GM12891 (cell line): ENCODE measurements at places on chromosomes 1 and 21.

DNA sequence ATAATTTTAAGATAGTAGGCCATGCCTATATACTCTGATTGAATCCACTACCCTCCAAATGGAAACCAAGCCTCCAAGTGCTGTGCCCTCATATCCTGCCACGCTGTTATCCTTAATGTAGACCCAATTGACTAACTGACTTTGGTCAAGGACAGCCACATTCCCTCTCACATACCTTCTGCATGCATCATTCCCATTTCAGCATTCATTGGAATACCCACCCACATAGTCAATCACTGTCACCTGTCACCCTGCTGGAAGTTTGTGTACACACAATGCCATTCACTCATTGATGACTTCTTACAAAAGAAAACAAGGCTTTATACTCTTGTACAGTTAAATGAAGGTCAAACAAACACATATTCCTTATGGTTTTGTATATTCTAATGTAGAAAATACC, 221.1 kb upstream of the PBX1 start:
- DNase-seq: no peak

- no peak for DNase-seq
Measured at GRCh38 chr1:109243860-109244552, 5.3 kb upstream of the CELSR2 start.

DNA sequence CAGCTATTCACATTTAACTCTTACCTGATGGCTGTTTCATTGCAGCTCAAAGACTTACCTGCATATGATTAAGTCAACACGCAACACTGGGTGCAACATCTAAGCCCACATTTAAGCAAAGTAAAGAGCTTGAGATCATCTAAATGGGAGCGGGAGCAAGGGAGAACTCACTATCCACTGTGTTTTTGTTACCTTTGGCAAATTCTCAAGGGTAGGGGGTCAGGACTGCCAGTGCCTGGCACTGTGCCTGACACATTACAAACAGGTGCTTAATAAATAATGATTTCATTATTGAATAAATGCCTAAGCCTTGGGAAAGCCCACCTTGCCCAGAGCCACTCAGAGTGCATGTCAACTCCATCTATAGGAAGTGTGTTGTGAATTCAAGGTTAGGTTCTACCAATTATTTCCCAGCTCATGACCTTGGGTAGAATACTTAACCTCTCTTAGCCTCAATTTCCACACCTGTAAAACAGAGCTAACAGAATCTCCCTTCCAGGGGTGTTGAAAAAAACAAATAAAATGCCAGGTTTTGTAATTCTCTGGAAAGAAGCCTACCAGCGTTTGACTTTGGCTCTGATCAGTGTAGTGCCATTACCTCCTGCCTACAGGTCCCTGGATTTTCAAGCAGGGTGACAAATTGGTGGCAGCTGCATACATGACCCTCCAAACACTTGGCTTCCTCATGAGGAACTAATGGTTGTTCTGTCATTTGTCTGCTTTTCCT, 109.7 kb downstream of the TGFBR3 start:
- DNase-seq: no peak

DNA sequence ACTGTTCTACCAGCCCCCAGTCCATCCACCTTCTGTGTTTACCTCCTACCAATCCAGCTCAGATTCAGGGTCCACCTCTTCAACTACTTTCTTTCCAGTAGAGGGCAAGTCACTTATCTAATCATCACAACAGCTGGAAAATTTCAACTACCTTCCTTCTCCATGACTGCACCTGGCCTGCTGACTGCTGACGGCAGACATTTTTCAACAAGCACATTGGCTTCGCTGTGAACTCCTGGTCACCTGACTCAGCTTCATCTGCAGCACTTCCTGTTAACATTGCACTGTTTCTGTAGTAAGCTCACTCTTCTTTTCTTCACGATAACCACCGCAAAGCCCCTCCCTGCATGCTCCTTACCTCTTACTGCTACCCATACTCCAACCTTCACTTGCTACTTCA, 405.7 kb downstream of the NTNG1 start:
- DNase-seq: no peak

- no peak for DNase-seq
Measured at GRCh38 chr1:202501281-202501680, 152.8 kb downstream of the PPP1R12B start.

DNA sequence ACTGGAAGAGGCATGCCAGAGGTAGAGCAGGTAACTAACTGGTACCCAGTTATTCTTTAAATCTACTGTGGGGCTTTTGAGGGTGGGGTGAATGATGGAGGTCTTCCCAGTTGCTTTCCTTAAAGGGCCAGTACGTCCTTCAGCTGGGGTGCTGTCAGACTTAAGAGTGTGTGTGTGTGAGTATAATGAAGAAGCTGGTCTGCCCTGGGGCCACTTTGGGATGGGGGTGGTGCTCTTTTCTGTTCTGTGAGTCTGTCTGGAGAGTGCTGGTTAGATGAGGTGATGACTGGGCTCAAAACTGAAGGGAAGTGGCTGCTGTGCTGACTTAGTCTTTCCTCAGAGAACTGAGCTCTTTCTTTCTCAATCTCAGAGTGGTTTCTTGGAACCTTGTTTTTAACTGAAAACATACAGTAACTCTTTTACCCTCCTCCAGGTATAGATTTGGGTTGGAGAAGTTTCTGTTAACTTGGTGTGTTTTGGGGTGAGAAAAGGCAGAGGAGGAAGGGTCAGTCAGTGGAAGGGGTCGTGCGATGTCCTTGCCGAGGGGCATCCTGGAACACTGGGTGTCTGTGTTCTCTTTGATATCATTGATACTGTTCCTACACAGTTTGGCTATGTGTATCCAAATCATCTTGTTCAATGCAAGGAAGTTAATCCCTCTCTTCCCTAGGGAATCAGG, 746 bp downstream of the MACF1 start:
- no peak for DNase-seq

DNA sequence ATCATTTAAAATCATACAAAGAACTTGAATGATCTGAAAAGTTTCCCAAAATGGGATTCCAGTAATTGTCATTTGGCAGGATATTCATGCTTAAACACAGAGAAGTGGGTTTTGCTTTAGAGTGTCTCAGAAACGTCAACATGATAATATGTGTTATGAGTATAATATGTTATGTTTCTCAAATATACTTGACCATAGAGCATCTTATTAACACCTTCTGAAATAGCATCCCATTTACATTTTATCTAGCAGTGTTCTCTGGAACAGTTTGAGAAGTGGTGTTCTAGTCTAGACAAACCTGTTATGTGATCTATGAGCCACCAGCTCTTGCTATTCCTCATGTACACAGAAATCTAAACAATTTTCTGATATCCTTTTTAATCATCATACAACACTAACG, 588.8 kb upstream of the PBX1 start:
- no peak for DNase-seq

DNA sequence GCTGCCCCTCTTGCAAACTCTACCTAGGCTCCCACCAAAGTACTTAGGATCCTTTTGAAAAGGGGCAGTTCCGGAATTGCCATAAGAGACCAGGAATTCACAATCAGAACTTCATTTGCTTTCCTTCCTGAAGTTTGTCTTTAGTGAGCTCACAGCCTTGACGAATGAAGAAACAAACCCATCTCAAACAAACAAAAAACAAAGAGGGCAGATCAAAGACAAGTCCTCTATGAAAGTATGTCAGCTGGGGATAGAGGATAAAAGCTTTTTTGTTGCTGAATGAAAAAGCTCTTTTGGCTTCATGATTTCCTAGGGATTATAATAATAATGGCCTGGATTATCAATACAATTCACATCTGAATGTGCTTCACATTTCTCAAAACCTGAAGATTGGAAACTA, 357.9 kb upstream of the DUSP10 start:
- no peak for DNase-seq

DNA sequence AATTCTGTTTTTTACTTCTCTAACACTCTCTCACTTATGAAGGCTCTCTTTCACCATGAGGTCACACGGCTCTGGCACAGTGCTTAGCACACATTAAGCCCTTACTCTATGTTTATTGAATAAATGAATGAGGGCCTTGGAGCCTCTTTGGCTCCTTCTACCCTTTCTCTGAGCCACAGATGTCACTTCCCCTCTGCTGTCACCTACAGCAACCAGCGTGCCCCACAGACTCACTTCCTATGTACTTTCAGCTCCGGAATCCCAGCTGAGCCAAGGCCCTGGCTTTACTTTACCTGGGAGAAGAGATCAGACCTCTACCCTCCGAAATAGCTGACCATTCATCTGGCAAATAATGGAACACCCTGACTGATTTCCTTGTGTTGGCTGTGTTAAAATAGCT, 53.7 kb upstream of the HMCN1 start:
- no peak for DNase-seq

DNA sequence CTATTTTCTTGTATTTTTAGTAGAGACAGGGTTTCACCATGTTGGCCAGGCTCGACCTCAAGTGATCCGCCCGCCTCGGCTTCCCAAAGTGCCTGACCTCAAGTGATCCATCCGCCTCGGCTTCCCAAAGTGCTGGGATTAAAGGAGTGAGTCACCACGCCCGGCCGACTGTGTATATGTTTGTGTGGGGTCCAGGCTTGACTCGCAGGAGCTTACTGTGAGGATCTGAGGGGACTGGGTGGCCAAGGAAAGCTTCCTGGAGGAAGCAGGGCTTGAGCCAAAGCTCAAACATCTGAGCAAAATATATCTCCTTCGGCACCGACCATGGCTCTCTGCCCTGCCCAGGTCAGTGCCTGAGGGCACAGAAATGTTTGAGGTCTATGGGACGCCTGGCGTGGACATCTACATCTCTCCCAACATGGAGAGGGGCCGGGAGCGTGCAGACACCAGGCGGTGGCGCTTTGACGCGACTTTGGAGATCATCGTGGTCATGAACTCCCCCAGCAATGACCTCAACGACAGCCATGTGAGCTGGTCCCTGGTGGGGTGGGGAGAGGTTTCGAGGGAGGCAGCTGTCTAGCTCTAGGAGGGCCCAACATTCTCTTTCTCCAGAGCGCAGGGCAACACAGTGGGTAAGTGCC, 10.5 kb downstream of the PADI3 start:
- no peak for DNase-seq

GRCh38 chr1:162134646-162135045, 65.2 kb downstream of the NOS1AP start:
- no peak for DNase-seq
